T-helper 2 cell (primary cell): ENCODE measurements at places on chromosomes 1 and 21.

DNA sequence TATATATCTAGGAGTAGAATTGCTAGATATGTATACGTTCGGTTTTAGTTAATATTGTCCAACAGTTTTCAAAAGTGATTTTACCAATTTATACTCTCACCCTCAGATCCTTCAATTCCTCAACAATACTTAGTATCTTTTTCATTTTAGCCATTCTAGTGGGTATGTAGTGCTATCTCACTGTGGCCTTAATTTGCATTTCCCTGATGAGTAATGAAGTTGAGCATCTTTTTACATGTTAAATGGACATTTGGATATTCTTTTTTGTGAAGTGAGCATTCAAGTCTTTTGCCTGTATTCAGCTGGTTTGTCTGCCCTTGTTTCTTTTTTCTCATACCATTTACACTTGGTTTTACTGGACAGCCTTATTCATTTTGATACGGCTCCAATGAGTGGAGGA lies 172.2 kb downstream of the RASAL2 start:
- DNase-seq = no peak

GRCh38 chr1:242211254-242212022 lies 212.5 kb upstream of the MAP1LC3C start:
- no peak for DNase-seq

GRCh38 chr1:171646249-171646560 lies 6.3 kb downstream of the MYOC start:
- no peak for DNase-seq

GRCh38 chr1:2350501-2350900 lies 40.9 kb downstream of the MORN1 start:
- DNase-seq = no peak

- no peak for DNase-seq
Observed at GRCh38 chr1:1024771-1025699, 5.1 kb downstream of the AGRN start.

DNA sequence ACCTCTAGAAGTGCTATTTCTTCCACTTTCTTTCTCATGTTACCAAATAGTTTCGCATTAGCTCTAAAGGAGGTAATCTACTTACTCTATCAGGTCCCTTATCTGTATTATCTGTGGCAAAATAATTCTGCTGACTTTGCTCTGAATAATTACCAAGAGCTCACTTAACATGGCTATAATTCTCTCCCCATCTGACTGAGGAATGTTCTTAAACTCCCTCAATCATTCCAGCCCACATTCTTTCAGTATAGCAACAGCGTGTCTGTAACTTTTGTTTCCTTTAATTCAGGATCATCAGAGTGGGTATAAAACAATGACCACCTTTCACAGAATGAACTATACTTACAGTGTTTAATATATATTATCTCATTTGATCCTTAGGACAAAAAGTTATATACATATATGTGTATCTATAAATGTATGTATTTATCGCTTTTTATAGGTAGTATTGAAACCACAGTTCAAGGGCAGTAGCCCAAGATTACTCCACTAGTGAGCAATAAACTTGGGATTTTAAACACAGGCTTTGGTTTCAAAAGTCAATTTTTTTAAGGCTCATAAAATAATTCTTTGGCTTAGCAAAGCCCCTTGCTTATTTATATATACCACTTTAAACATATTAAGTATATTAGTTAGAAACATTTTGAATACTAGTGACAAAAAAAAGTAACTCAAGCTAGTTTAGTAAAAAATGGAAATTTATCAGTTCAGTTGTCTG lies 36.1 kb upstream of the ST6GALNAC3 start:
- DNase-seq = no peak

- no peak for DNase-seq
Observed at GRCh38 chr1:62316135-62316534, 3.1 kb downstream of the KANK4 start.

DNA sequence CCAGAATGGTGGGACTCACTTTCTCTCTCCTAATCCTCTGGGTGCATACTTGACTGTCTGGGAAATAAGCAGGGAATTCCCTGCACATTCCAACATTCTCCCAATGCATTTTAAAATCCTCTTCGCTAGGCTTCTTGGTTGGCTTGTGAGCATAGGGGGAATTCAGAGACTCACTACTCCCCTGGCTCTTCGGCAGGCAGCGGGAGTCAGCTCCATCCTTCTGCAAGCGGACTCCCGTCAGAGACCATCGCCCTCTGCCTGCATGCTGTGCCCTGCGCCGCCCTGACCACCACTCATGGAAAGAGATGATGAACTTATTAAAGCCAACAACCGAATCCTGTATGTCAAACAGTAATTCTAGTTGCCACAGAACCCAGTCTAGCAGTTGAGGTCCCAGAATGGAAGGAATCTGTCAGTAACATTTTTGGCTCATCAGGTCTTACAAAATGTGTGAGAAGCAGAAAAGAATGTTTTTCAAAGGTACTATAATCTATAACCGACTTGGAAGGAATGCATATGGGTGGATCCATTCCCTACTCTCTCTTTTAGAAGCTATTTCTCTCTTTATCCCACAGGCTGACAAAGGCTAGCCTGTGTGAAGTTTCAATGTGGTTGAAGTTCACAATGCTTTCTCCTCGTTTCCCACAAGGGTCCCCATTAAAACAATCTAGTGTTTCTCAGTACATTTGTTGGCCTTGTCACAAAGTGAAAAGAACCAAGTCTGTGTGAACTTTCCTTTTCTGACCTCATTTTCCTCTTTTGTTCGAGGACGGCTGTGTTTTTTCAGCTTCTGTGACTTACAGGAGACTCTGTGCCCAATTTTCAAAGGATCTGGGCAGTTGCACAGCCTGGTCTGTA lies 119.1 kb upstream of the ADAR start:
- no peak for DNase-seq

- no peak for DNase-seq
Observed at GRCh38 chr1:46525253-46525983, 26.0 kb downstream of the KNCN start.

- no peak for DNase-seq
Observed at GRCh38 chr1:30664103-30664755, 59.2 kb downstream of the MATN1 start.

- DNase-seq = no peak
Observed at GRCh38 chr1:175493321-175494010, 249.9 kb downstream of the TNR start.

- no peak for DNase-seq
Observed at GRCh38 chr1:35475856-35476674, 81.1 kb downstream of the KIAA0319L start.

- DNase-seq = no peak
Observed at GRCh38 chr1:27403065-27403726, 10.8 kb downstream of the GPR3 start.

DNA sequence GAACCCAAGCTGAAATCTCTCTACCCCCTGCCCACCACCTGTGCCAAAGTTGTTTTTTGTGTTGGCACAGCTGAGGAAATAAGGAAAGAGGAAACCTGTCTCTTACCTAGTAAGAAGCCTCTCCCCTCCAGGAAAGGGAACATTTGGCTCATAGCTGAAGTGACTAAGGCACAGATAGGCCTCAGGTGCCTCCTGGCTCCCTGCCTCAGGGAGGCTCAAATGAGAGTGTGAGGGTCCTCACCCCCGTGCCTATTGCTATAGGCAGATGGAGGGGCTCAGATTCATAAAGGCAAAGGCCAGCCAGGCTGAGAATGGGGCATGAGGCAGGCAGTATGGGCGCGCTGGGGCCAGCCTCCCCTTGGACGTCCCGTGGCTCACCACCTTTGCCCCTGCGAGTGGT lies 7.4 kb downstream of the SLC30A2 start:
- no peak for DNase-seq
